ENCODE measurements at places on chromosomes 3 and 15. TPM values are rescaled to one million over a fixed set of nuclear protein-coding genes. Genes with fewer than 3 reads are reported as not detected.

GAP43 gene
- total RNA-seq = not detected

DNA sequence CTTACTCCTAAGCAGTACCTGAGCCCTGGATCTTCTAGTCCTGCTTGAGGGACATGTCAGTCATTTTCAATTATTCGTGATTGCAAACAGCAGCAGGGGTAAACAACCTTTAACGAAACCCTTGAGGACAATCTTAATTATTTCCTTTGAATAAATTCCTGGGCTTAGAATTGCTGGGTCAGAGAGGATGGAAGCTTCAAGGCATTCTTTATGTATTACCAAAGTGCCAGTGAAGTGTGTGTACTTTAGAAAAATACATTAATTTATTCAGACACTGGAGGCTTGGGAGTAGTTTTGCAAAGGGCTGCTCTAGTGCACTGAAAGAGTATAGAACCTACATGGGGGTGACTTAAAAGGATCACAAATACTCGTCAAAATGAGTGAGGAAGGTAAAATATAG lies 280.8 kb upstream of the LRRFIP2 start:
- peaks cover 58% of the 10 kb centered on the region for H3K4me1 ChIP-seq
- peak overlapping the region; percentile 37 for H3K27ac ChIP-seq

- H3K27me3 ChIP-seq = no peaks in the 10 kb centered on the region
- H3K4me3 ChIP-seq = no peak overlapping the region
- peak; percentile 43 for DNase-seq
- no peak overlapping the region for H3K27ac ChIP-seq
- no peaks in the 10 kb centered on the region for H3K36me3 ChIP-seq
Measured at GRCh38 chr3:141057946-141058800, 7.0 kb downstream of the SPSB4 start.

XCR1 gene
- 0.26 TPM for total RNA-seq

- H3K27me3 ChIP-seq = no peaks in the 10 kb centered on the region
- peak overlapping the region; percentile 53 for H3K27ac ChIP-seq
- DNase-seq = no peak
- H3K36me3 ChIP-seq = no peaks in the 10 kb centered on the region
- H3K4me3 ChIP-seq = no peak overlapping the region
- H3K4me1 ChIP-seq = peaks cover 24% of the 10 kb centered on the region
Measured at GRCh38 chr3:178084938-178085816, 451.1 kb upstream of the KCNMB2 start.

DNA sequence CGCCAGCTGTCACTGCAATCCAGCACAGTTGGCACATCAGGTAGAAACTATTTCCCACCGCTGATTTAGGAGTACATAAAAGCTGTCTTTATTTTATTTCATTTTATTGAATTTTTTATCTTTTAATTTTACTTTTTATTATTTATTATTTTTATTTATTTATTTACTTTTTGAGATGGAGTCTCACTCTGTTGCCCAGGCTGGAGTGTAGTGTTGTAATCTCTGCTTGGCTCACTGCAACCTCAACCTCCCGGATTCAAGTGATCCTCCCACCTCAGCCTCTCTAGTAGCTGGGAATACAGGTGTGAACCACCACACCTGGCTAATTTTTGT lies 31.0 kb downstream of the SRGAP3 start:
- no peaks in the 10 kb centered on the region for H3K4me1 ChIP-seq
- no peaks in the 10 kb centered on the region for H3K27me3 ChIP-seq
- no peak overlapping the region for H3K27ac ChIP-seq
- H3K36me3 ChIP-seq = no peaks in the 10 kb centered on the region
- no peak for DNase-seq
- H3K4me3 ChIP-seq = no peak overlapping the region

DNA sequence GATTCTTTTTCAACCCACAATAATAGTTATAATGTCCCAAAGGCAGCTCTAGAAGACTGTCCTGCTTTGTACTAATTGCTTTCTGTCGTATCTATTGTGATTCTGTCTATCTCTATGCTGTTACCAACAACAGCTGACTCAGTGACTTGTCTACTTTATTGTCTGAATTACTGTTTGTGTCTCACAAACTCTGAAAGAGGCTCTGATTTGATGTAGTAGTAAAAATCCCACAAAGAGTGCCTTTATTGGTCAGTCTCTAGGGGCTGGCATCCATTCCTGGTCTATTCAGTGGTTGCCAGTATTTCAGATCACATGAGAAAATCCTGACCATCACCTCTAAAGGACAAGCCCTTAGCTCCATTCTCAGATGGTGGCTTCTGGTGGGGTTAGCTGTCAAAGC lies 254.2 kb downstream of the NSUN3 start:
- no peak overlapping the region for H3K27ac ChIP-seq
- H3K4me1 ChIP-seq = no peaks in the 10 kb centered on the region
- H3K27me3 ChIP-seq = no peaks in the 10 kb centered on the region
- no peak for DNase-seq
- H3K36me3 ChIP-seq = no peaks in the 10 kb centered on the region

- H3K27me3 ChIP-seq = no peaks in the 10 kb centered on the region
- H3K4me1 ChIP-seq = peaks cover 36% of the 10 kb centered on the region
- peak overlapping the region; percentile 20 for H3K27ac ChIP-seq
- H3K36me3 ChIP-seq = no peaks in the 10 kb centered on the region
- no peak overlapping the region for H3K4me3 ChIP-seq
Measured at GRCh38 chr3:169285057-169286033, 378.2 kb downstream of the MECOM start.

DNA sequence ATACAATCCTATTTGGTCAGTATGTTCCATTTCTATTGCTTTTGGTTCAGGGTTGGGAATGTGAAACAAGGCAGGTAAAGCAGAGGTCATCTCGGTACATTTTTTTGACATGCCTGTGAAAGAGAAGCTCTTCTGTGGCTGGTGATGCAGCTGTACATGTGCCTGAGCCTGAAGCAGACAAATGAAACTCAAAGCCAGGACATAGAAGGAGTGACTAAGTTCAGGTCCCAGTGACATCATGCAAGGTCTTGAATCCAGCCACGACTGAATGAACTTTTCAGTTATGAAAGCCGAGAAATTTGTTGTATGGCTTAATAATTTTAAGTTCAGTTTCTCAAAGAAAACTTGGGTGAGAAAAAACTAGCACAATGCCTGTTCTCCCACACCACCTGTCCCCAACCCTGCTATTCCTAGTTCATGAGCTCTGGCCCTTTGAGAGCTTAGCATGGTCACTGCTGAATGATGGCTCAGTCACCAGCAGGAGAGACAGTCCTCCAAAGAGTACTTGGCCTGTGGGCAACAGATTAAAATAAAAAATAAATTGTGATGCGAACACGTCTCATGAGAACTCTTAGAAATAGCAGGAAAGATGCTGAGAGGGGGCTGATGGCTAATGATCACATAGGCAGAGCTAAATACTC lies 600.2 kb upstream of the GRM7 start:
- H3K36me3 ChIP-seq = no peaks in the 10 kb centered on the region
- H3K27me3 ChIP-seq = no peaks in the 10 kb centered on the region
- H3K4me3 ChIP-seq = no peak overlapping the region
- DNase-seq = no peak

DNA sequence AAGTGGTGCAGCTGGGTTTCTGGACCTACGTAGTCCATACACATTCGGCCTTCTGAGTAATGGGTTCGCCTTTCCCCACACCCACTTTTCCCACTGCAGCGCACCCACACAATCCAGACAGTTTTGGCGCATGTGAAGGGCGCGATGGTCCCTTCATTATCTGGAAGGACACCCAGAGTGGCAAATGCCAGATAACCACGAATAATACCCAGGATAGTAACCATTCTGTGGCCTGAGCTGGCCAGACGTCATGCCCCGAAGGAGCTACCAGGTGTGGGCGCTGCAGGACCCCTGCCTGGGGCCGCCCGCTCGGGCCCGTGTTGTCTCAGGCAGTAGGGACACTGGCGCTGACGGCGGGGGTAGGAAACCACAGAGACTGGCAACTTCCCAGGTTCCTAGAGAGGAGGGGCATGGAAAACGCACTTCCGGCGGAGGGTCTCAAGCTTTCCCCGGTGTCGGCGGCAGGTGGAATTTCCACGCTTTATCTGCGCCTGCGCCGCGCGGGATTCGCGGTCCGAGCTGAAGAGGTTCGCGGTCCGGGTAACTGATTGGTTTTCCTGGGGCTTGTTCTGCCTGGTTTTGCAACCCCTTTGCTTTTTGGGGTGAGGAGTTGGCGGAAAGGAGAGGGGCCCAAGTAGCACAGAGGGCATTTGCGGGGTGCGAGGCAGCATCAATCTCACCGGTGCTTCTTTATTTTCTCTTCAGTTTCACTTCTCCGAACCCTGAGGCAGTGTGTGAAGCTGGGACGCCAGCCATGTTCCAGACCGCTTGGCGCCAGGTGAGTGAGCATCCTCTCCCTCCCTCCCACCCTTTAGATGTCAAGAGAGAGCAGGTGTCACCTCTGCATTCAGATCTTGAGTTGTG lies at the start of gene ZNF620:
Gene ZNF620 (plus strand): TSS at position 441 of the 864 bp plus-strand sequence. CDS start 314 bp downstream, at position 755.
- DNase-seq = peak; percentile 92
- H3K27ac ChIP-seq = peak within 1 kb of the TSS; percentile 82
- H3K4me1 ChIP-seq = peaks cover 14% of the 10 kb centered on the region
- no peaks in the 10 kb centered on the region for H3K27me3 ChIP-seq

SOX14 gene
- not detected for total RNA-seq

DNA sequence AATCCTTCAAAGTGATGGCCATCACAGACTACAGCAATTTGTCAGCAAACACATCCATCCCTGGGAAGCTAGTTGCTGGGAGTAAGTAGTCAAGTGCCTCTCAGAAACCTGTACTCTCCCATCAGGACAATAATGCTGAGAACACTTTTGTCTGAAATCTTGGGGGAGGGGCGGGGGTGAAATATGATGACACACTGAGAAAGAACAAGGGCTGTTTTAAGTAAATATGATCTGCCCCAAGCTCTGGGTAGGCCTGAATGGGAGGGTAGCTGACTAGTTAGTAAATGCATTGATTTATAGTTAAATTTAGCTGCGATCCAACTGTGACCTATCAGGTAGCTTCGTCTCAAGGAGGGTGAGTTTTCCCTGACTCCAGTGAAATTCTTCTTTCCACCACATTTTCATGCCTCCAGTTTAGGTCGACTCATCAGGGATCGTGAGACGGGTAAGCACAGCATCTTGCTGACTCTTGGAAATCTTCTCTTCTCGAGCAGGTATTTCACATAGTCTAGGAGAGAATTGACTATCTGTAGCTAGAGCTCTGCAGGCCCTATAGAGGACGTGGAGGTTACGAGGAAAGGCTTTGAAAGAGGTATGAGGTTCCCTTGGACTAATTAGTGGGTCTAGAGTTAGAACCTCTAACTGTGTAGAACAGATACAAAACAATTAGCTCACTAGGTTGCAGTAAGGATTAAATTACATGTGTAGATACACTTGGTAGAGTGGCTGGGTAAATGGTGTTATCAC lies 213.4 kb upstream of the SLC2A2 start:
- no peaks in the 10 kb centered on the region for H3K4me1 ChIP-seq
- H3K27ac ChIP-seq = no peak overlapping the region
- no peak for DNase-seq
- no peak overlapping the region for H3K4me3 ChIP-seq
- H3K27me3 ChIP-seq = no peaks in the 10 kb centered on the region

LRTM1 gene
- not detected for total RNA-seq

CPNE4 gene
- total RNA-seq = 0.26 TPM

VIPR1 gene
- 184 TPM for total RNA-seq

TGM5 gene
- total RNA-seq = not detected

- no peaks in the 10 kb centered on the region for H3K36me3 ChIP-seq
- H3K4me3 ChIP-seq = peak overlapping the region; percentile 70
- peaks cover 31% of the 10 kb centered on the region for H3K4me1 ChIP-seq
- peaks cover 6% of the 10 kb centered on the region for H3K27me3 ChIP-seq
Measured at GRCh38 chr15:40844696-40845030, 815 bp downstream of the SPINT1 start.

GRCh38 chr3:190695994-190696393 lies 166.5 kb downstream of the GMNC start:
- no peak overlapping the region for H3K27ac ChIP-seq
- H3K27me3 ChIP-seq = no peaks in the 10 kb centered on the region
- no peaks in the 10 kb centered on the region for H3K4me1 ChIP-seq
- H3K4me3 ChIP-seq = no peak overlapping the region

DNA sequence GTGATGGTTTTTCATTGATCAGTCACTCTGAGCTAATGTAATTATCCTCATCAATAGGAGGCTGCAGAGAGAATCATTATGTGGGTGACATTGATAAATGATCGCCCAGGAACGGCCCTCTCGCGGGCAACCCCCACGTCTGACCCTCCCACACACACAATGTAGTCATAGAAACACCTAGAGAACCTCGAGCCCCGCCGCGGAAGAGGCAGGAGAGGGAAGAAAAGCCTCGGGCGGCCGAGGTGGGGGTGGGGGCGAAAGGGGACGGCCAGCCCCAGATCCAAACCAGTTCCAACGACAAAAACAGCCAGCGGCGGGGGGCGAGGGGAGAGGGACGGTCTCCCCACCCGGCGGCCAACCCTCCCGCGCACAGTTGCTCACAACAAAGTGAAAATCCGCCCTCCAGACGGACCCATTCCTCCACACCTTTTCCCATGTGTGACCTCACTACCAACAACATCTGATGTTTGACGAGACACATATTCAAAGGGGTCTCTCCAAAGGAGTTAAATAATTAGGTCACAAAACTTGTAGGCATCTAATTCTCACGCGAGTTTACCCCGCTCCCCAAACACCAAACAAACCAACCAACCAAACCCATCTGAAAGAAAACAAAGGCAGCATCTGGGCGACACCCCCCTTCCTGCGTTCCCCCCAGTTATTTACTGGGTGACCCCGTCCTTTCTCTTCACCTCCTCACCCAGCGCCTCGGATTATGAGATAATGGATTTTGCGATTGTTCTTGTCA lies 213.0 kb downstream of the MEIS2 start:
- no peaks in the 10 kb centered on the region for H3K4me1 ChIP-seq
- peaks cover 65% of the 10 kb centered on the region for H3K27me3 ChIP-seq
- peak overlapping the region; percentile 36 for H3K4me3 ChIP-seq
- no peak for DNase-seq
- H3K27ac ChIP-seq = no peak overlapping the region
- H3K36me3 ChIP-seq = peaks cover 8% of the 10 kb centered on the region

DNA sequence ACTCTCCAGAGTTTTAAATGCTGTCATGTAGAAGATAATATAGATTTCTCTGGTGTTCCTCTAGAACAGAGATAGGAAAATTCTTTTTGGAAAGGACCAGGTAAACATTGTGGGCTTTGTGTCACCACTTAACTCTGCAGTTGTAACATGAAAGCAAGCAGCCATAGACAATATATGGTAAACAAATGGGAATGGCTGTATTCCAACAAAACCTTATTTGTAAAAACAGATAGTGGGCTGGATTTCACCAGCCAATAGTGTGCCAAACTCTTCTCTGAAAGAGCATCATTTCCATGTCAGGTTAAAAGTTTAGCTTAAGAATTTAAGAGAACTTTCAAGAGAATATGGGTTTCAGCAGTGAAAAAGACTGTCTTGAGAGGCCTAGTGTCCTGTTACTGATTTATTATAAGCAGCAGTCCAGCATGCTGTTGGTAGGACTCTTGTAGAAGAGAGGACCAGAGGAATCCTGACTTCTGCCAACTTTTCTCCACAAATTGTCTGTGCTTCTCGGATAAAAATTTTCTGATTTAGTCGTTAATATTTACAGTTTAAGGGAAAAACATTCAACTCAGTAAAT lies 107.7 kb downstream of the TCF12 start:
- DNase-seq = no peak
- H3K36me3 ChIP-seq = no peaks in the 10 kb centered on the region
- H3K27ac ChIP-seq = no peak overlapping the region
- H3K4me1 ChIP-seq = peaks cover 15% of the 10 kb centered on the region

Data from upper lobe of right lung (tissue), 1 donor.